ENCODE measurements at places on chromosomes 12 and 14.
A peak's percentile ranks its signal among the peaks of the same experiment; 100 is the strongest.

GRCh38 chr14:39722547-39723273 lies 290.5 kb upstream of the FBXO33 start:
- DNase-seq: no peak

GRCh38 chr12:69120354-69120753 lies 119.0 kb upstream of the CPSF6 start:
- no peak for DNase-seq

DNA sequence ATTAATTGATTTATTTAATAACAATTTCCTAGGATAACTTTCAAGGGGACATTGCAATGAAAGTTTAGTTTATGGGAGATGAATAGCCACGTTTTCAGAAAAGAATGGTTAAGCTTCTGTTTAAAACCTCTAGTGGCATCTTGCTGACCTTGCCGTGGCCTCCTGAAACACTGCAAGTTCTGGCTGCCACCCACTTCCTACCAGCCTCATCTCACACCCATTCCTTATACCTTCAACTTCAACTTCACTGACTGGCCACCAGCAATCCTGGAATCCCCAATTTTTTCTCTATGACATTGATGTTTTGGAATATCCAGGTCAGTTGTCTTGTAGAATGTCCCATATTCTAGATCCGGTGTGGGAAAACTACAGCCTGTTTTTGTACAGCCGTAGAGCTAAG lies 5.2 kb upstream of the HELB start:
- DNase-seq: no peak

GRCh38 chr12:131057211-131057721 lies 103.6 kb downstream of the ADGRD1 start:
- no peak for DNase-seq

- no peak for DNase-seq
These were observed 89.5 kb upstream of the EEA1 start for GRCh38 chr12:93018610-93019009.

DNA sequence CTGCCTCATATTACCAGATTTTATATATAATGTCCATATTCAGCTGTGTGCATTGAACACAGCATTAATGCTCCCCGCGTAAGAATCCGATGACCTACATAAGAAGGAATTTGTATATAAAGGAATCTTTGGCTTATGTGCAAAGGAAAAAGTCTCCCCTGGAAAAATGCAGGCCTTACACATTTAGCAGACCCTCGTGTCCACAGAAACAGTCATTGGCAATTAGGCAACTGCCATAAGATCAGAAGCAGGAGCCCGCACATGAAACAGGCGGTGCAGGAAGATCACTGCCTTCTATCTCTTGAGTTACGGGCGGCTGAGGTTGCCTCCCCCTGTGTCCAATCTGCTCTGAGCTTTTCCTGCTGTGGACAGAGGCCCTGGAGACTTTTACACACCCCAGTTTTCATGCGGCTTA lies 63.2 kb upstream of the RFX4 start:
- no peak for DNase-seq

DNA sequence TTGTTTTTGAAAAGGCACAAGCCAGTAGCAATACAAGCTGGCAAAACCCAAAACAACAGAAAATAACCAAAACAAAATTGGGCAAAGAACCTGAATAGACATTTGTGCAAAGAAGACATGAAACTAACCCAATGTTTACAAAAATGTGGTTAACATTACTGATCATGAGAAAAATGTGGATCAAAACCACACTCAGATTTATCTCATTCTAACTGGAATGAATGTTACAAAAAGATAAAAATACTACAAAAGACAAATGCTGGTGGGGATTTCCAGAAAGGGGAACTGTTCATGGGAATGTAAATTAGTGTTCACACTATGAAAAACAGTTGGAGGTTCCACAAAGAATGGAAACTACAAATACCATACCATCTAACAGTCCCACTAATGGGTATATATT lies 26.6 kb downstream of the ASCL4 start:
- DNase-seq: no peak

- no peak for DNase-seq
These were observed 226.8 kb downstream of the SOX5 start for GRCh38 chr12:23722655-23723054.

- no peak for DNase-seq
These were observed 27.5 kb downstream of the BEST3 start for GRCh38 chr12:69671597-69671996.

DNA sequence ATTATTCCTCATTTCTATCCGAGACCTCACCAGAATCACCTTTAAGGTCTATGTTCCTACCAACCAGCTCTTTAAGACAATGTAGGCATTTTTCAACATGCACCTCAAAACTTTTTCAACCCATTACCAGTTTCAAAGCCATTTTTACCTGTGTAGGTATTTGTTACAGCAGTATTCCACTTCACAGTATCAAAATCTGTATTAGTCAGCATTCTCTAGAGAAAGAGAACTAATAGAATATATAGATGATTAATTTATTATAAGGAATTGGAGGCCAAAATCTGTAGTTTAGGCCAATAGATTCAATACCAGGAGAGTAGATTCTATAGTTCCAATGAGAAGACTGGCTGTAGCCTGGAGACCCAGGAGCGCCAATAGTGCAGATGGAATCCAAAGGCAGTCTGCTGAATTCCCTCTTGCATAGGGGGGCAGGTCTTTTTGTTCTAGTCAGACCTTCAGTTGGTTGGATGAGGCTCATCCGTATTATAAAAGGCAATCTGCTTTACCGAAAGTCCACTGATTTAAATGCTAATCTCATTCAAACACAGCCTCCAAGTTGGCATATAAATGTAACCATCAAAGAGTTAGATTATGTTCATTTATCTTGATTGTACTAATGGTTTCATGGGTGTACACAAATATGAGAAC lies 151.6 kb upstream of the SYT1 start:
- DNase-seq: no peak

DNA sequence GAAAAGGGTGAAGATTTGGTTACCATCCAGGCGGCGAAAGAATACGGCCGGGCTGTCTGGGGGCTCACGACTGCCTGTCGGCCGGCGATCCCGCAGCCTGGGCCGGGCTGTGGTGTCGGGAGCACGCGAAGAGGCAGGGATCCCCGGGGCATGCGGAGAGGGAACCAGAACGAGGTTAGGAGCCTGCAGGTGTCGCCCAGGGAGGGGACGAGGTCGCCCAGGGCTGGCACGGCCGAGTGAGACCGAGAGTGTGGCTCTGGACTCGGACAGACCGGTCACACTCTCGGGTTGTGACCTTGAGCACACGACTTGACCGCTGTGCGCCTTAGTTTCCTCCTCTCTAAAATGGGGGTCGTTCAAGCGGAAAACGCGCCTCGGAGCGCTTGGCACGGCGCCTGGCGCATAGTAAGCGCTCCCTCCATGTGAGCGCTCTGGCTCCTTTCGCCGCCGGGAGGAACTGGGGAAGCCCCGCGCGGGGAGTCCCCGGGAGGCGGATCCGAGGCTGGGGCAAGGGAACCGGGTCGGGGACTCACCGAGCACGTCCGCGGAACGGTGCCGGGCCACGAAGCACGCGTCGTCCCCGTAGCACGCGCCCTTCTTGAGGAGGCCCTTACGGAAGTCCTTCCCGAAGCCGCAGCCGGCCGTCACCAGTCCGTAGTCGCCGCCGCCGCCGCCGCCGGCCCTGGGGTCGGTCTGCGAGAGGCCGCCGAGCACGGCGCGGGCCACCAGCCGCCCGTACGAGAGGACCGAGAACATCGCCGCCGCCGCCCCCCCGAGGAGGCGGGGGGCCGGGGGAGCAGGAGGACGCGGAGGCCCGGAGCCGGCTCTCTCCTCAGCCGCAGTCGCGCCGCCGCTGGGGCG lies 612 bp downstream of the PPTC7 start:
- peak; percentile 70 for DNase-seq

- peak; percentile 73 for DNase-seq
These were observed 154.4 kb downstream of the KCNK10 start for GRCh38 chr14:88168498-88169165.

DNA sequence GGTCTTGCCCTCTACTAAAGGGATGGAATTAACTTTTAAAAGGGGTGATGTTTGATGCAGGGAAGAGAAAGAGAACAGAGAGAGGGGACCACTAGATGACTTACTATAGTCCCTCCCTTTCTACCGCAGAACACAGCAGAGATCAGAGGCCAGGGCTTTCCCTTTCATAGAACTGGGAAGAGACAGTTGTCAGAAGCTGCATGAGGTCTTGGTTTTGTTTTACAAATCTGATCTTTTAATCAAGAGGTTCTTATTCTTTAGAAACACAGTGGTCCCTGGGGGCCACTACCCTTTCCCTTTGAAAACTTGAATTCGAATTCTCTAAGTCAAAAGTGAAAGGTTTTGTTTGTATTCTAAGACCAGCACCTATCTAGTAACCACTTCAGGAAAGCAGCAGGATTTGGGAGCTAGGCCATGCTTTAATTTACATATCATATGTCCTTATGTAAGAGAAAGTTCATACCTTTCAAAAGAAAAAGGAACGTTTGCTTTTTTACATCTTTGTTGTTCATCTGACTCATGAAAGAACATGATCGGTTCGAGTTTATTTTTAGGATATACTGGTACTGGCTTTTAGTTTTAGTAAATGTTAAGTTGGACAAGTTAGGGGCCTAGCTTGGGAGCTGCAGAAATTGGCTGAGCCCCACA lies 6.3 kb downstream of the FBXL14 start:
- no peak for DNase-seq

DNA sequence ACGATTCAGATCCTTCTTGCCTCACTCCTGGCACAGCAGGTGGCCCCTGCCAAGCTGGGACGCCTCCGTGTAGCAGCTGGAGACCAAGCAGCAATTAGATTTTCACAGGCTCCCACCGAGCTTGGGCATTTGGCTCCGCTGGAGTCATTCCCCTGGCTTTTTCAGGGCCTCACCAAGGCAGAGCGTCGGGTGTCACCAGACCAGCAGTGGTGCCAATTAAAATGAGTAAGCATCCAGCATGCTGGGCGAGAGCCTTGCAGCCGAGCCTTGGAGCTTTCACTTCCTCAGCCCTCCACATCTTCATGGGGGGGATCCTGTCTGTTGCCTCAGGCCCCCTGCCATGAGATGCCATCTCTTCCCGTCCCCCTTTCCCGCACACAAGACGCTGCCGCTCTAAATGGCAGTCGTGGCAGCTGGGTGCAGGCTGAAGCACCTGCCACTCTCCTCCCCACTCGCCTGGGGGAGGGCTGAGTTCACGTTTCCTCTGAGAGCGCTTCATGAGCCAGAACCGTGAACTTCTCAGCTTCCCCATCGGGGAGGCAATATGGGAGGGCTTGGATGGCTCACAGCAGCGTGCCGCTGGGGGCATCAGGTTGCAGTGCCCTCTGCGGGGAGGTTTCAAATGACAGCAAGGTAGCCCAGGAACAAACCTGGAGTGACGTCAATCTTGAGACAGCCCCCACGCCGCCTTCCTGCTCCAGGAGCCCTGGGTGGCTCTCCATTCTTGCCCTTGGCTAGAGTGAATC lies 11.7 kb downstream of the TPCN1 start:
- peak; percentile 72 for DNase-seq

- DNase-seq: no peak
These were observed 59.6 kb downstream of the TSPAN9 start for GRCh38 chr12:3136641-3137267.

DNA sequence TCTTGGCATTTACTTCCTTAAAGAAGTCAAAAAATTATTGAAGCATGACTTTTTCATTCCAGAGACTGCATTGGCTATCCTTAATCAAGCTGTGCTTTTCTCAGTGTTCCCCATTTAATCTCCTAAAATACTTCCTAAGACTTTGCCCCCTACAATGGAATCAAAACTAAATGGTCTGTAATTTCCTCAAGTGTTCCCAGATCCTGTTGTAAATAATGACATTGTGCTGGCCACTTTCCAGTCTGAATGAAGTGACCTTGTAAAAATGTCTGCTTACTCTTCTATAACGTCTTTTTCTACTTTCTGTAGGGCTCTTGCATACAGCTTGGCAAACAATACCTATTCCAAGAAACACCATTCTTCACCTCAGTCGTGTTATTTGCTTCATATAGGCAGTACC lies 45.3 kb upstream of the MBIP start:
- no peak for DNase-seq

- no peak for DNase-seq
These were observed 29.7 kb downstream of the ATF7IP start for GRCh38 chr12:14395074-14395778.

- DNase-seq: no peak
These were observed 122.2 kb downstream of the PIWIL1 start for GRCh38 chr12:130459916-130460315.

- DNase-seq: no peak
These were observed 2.1 kb downstream of the KRT84 start for GRCh38 chr12:52383331-52383730.

DNA sequence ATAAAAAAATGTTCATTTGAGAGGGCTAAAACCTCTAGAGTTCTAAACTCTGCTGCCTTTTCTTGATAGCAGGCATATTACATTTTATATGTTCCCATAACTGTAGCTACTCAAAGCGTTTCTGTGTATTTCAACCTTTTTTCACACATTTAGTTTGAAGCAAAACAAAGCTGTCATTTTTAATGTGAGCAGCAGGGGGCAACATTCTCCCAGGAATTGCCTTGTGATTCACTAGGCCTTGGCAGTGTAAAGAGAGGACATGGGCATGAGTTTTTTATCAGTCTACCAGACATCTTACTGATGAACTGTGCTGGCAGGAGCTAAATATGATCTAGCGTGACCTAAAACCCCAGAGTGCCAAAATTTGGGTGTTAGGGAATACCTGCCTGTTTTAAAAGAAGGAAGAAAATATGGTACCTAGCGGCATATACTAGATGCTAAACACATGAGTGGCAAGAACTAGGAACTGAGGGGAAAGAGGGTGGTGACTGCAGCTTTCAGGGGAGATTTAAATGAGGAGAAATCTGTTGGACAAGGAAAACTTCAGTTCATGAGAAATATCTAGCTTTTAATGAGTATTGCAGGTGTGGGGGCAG lies 65.3 kb downstream of the IFT43 start:
- DNase-seq: peak; percentile 79

GRCh38 chr14:35384455-35385041 lies 20.0 kb downstream of the NFKBIA start:
- DNase-seq: no peak

DNA sequence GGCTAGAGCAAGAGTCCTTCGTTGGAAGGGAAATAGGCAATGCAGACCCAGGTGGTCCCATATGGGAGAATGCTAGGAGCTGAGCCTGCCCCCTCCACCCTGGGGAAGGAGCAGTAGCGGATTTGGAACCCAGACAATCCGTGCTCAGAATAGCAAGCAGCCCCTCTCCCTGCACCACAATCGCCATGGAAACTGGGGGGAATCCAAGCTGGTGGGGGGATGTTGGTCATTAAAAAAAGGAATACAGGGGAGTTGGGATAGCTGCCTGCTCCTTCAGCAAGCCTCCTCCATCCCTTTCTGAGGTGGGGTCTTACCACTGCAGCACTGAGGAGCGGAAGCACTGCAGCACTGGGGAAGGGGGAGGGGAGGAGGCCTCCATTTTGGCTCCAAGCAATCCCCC lies 2.9 kb downstream of the RND1 start:
- no peak for DNase-seq

- DNase-seq: no peak
These were observed 1.5 kb downstream of the RILPL1 start for GRCh38 chr12:123532019-123532418.

DNA sequence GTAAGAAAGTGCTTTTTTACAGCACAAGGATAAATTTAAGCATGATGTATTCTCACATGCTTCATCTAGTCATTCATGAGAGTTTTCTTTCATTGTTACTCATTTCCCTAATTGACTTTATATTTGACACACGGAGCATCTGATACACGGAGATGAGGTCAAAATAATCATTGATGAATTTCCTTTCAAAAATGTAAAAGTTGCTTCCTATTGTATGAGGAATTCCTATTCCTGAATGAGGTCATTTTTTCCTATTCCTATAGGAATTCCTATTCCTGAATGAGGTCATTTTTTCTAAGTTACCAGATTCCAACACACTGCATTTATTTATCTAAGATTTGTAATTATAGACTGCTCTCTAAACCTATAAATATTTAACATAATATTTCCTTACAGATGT lies 316.7 kb upstream of the KITLG start:
- no peak for DNase-seq

GRCh38 chr14:71267691-71268090 lies 360.4 kb downstream of the PCNX1 start:
- no peak for DNase-seq

Measured in H1 (cell line).